ENCODE measurements at places on chromosomes 5 and 9. TPM values are rescaled to one million over a fixed set of nuclear protein-coding genes. Genes with fewer than 3 reads are reported as not detected.

DNA sequence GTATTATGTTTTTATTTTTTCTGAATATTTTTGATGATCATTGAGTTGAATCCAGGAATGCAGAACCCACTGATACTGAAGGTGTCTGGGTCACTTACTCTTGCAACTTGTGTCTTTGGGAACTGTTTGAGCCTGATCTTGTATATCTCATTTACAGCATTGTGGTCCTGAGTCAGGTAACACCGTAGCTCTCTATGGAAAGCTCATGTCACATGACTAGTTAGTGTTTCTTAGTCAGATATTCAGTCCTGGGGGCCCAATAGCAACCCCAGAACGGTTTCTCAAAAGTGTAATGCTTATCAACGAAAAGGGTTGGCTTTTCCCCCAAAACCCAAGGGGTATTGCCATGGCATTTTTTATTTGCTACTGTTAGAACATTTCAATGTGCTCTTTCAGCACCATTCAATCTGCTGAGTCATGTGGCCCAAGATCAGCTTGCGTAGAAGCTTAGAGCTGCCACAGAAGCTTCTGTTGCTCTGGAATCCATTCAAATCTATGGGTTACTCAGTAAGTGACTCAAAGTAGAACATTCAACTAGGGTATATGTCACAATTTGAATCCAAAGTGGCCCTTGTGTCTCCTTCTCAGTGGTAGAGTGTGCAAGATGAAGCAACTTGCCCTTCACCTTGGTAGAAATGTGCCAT is 12.1 kb upstream of the PTAR1 start:
- H3K4me3 ChIP-seq = no peak overlapping the region
- H3K4me1 ChIP-seq = no peaks in the 10 kb centered on the region
- H3K36me3 ChIP-seq = no peaks in the 10 kb centered on the region
- H3K27me3 ChIP-seq = no peaks in the 10 kb centered on the region

EGFL7 gene
- 115 TPM for total RNA-seq

DNA sequence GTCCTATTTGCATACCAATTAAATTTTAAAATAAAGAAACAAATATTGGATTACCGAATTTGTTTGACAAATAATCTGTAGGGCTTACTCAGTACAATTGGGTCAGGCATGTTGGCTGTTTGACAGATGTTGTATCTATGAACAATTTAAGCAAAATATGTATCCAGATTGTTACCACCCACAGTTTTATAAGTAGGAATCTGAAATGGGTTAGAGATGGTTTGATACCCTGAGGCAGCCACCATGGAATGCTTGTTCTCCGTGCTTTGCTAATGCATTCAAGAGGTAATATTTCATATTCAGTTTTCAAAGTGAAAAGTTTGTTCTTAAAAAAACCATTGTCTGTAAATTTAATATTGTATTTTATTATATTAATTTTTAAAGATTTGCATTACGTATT is 285.1 kb upstream of the ARRDC3 start:
- no peak for DNase-seq
- H3K27me3 ChIP-seq = no peaks in the 10 kb centered on the region
- no peak overlapping the region for H3K4me3 ChIP-seq
- no peaks in the 10 kb centered on the region for H3K4me1 ChIP-seq

TEX48 gene
- total RNA-seq = not detected

DNA sequence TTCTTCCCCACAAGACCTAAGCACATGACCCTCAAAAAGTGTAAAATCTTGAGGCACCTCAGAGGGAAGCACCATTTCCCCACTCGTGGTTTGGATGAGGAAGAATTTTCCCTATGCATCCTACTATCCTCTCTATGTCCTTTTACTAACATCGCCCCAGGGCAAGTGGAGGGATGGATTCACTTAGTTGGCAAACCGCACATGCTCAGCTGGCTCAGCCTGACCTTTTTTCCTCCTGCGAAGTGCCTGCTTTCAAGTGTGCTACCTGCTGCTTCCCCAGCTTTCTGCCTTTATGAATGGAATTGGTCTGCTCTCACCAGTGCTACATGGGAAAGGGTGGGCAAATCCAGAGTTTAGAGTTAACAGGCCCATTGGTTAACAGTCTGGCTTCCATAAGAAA is 56.6 kb upstream of the IFNK start:
- H3K4me3 ChIP-seq = no peak overlapping the region
- H3K4me1 ChIP-seq = no peaks in the 10 kb centered on the region
- no peaks in the 10 kb centered on the region for H3K27me3 ChIP-seq
- no peak for DNase-seq
- H3K27ac ChIP-seq = no peak overlapping the region

MCC gene
- total RNA-seq = 31.2 TPM

GRCh38 chr5:102638912-102639652 is 116.0 kb upstream of the PAM start:
- H3K36me3 ChIP-seq = no peaks in the 10 kb centered on the region
- H3K27ac ChIP-seq = no peak overlapping the region
- no peak overlapping the region for H3K4me3 ChIP-seq
- H3K4me1 ChIP-seq = no peaks in the 10 kb centered on the region

CFAP77 gene
- total RNA-seq = 0.83 TPM

- no peaks in the 10 kb centered on the region for H3K4me1 ChIP-seq
- H3K36me3 ChIP-seq = no peaks in the 10 kb centered on the region
These were observed 142.2 kb downstream of the CAMK4 start for GRCh38 chr5:111366388-111366787.

- H3K4me3 ChIP-seq = no peak overlapping the region
- no peak overlapping the region for H3K27ac ChIP-seq
These were observed 89.2 kb downstream of the RAPGEF6 start for GRCh38 chr5:131545845-131546244.

PKN3 gene
- total RNA-seq = 4.5 TPM

LIX1 gene
- total RNA-seq = not detected

DNA sequence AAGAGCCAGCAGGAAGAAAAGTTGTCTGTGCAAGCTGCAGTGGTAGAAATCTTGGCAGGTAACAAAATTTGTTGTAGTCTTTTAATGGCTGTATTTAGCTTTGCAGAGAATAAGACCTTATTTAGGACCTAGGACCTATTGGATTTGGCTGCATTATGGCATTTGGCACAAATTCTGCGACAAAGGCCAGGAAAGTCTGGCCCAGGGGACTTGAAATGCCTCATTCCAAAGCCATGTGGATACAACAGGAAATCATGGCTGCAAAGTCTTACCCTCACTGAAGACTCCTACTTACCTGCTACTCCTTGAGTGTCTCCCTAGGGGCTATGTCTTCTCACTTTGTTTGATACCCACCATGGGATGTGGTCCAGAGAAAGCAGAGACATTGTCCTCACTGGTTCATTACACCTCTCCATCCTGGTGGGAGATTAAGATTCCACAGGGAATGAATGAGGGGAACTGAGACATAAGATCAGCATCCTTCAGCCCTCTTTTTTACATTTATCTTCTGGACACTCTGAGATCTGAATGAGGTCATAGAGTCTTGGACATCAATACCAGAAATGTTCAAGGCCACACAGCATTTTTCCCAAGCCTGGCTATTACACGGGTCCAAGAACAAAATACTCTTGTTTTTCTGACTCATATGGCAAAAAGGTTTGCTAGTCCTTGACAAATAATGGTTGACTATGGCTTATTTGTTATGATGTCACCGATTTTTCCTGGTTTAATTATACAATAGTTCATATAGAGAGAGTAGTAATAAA is 119.4 kb downstream of the PDE8B start:
- no peak overlapping the region for H3K27ac ChIP-seq
- no peaks in the 10 kb centered on the region for H3K27me3 ChIP-seq
- no peak overlapping the region for H3K4me3 ChIP-seq
- H3K36me3 ChIP-seq = no peaks in the 10 kb centered on the region
- H3K4me1 ChIP-seq = no peaks in the 10 kb centered on the region
- DNase-seq = no peak

MYOZ3 gene
- 12.2 TPM for total RNA-seq

GRCh38 chr9:114031037-114031630 is 47.0 kb downstream of the AMBP start:
- H3K27me3 ChIP-seq = no peaks in the 10 kb centered on the region
- no peak for DNase-seq
- H3K36me3 ChIP-seq = no peaks in the 10 kb centered on the region
- H3K4me3 ChIP-seq = no peak overlapping the region
- no peaks in the 10 kb centered on the region for H3K4me1 ChIP-seq
